ENCODE measurements at places on chromosomes 12 and 14. TPM values are rescaled to one million over a fixed set of nuclear protein-coding genes. Genes with fewer than 3 reads are reported as not detected.

- H3K36me3 ChIP-seq: no peaks in the 10 kb centered on the region
- peak; percentile 63 for DNase-seq
- no peak overlapping the region for H3K4me3 ChIP-seq
These were observed 484.4 kb downstream of the ATP23 start for GRCh38 chr12:58425481-58426392.

- H3K4me3 ChIP-seq: no peak overlapping the region
- DNase-seq: no peak
- no peaks in the 10 kb centered on the region for H3K27me3 ChIP-seq
- no peaks in the 10 kb centered on the region for H3K4me1 ChIP-seq
These were observed 18.2 kb downstream of the MSI1 start for GRCh38 chr12:120350576-120351350.

IKZF4 gene
- 9.8 TPM for total RNA-seq

- no peak for DNase-seq
- H3K27me3 ChIP-seq: no peaks in the 10 kb centered on the region
- no peaks in the 10 kb centered on the region for H3K36me3 ChIP-seq
- no peak overlapping the region for H3K27ac ChIP-seq
- H3K4me3 ChIP-seq: no peak overlapping the region
- no peaks in the 10 kb centered on the region for H3K4me1 ChIP-seq
These were observed 18.9 kb upstream of the CRACR2A start for GRCh38 chr12:3771853-3772252.

DNA sequence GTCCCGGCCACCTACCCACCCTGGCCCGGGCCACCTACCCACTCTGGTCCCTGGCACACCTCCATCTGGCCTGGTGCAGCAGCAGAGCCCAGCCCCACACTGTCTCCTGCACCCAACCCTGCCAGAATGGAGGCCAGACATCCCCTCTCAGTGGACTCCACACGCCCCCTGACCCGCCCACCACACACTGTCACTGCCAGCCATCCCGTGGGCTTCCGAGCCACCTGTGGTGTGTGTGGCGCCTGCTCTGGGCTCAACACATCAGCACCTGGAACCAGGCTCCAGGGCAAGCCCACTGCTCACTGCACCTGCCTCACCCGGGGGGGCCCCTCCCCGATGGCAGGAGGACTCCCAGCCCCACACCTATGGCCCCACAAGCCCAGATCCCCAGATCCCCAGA, 50.5 kb downstream of the FBRSL1 start:
- no peaks in the 10 kb centered on the region for H3K4me1 ChIP-seq
- H3K36me3 ChIP-seq: no peaks in the 10 kb centered on the region
- H3K4me3 ChIP-seq: no peak overlapping the region
- no peak overlapping the region for H3K27ac ChIP-seq

- H3K27ac ChIP-seq: no peak overlapping the region
- no peaks in the 10 kb centered on the region for H3K4me1 ChIP-seq
- no peak overlapping the region for H3K4me3 ChIP-seq
- no peaks in the 10 kb centered on the region for H3K27me3 ChIP-seq
- no peaks in the 10 kb centered on the region for H3K36me3 ChIP-seq
These were observed 636.6 kb downstream of the FLRT2 start for GRCh38 chr14:86166541-86166940.

DNA sequence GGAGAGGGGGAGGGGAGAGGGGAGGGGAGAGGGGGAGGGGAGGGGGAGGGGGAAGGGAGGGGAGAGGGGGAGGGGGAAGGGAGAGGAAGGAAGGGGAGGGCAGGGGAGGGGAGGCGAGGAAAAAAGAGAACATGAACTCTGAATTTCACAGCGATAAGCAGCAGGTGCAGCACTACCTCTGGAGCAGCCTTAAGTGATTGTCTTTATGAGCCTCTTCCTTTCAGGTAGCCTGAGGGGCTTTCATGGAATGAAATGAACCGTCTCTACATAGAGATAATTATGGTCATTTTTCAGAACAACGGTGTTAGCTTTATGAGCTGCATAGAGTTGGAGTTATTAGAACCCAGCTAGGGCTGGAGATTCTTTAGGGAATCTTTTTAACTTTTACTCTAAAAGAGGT, 18.1 kb upstream of the PTCSC3 start:
- H3K27ac ChIP-seq: no peak overlapping the region
- DNase-seq: no peak
- H3K4me1 ChIP-seq: no peaks in the 10 kb centered on the region

Measured in aorta (tissue), 5 donors.